ENCODE measurements at places on chromosomes 7 and 10. TPM values are rescaled to one million over a fixed set of nuclear protein-coding genes. Genes with fewer than 3 reads are reported as not detected.

The LRRC17 gene
- total RNA-seq: 0.63 TPM

- H3K36me3 ChIP-seq: no peaks in the 10 kb centered on the region
- peaks cover 4% of the 10 kb centered on the region for H3K27me3 ChIP-seq
- peak overlapping the region; percentile 15 for H3K27ac ChIP-seq
- no peak overlapping the region for H3K4me3 ChIP-seq
- no peak for DNase-seq
- peaks cover 56% of the 10 kb centered on the region for H3K4me1 ChIP-seq
Observed at GRCh38 chr7:151432658-151433521, 7.1 kb downstream of the CRYGN start.

- H3K4me3 ChIP-seq: no peak overlapping the region
- no peaks in the 10 kb centered on the region for H3K4me1 ChIP-seq
- H3K27ac ChIP-seq: no peak overlapping the region
- no peaks in the 10 kb centered on the region for H3K27me3 ChIP-seq
Observed at GRCh38 chr10:98967601-98968000, 268.1 kb downstream of the HPSE2 start.

The CREB5 gene
- total RNA-seq: 7.0 TPM

DNA sequence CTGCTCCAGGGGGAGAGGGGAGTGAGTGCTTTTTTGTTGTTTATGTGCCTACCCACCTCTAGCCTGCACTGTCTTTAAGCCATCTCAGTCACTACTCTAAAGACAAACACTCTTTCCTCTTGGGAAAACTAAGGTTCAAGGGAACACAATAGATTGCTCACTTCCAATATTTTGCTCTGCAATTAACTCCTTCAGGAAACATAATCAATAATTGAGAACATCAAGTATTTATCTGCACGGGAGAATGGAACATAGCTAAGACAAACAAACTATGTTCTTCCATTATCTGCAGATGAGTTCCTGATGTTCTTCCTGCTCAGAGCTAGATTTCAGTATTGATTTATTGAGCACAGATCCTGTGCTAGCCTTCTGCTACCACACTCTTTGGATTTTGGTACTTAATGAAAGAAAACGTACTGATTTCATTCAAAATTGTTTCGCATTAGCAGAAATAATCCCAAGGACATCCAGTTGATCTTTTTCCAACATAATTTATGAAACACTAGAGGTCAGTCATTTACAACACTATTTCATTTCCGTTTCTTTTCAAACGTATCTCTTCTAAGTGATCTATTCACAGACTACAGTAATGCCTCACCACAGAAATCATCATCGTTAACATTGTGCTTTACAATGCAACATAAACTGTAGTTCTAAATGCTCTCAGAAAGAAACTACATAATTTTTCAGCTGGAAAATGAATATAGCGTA is 8.3 kb downstream of the NEBL start:
- peaks cover 2% of the 10 kb centered on the region for H3K27me3 ChIP-seq
- no peak overlapping the region for H3K27ac ChIP-seq
- DNase-seq: no peak
- H3K36me3 ChIP-seq: no peaks in the 10 kb centered on the region
- no peaks in the 10 kb centered on the region for H3K4me1 ChIP-seq

- H3K27ac ChIP-seq: no peak overlapping the region
- peak overlapping the region; percentile 13 for H3K4me3 ChIP-seq
- peak; percentile 35 for DNase-seq
- no peaks in the 10 kb centered on the region for H3K36me3 ChIP-seq
- peaks cover 13% of the 10 kb centered on the region for H3K4me1 ChIP-seq
- H3K27me3 ChIP-seq: no peaks in the 10 kb centered on the region
Observed at GRCh38 chr10:61896854-61897661, 4.4 kb upstream of the ARID5B start.

- no peaks in the 10 kb centered on the region for H3K4me1 ChIP-seq
- no peak overlapping the region for H3K27ac ChIP-seq
- H3K27me3 ChIP-seq: no peaks in the 10 kb centered on the region
- H3K4me3 ChIP-seq: no peak overlapping the region
Observed at GRCh38 chr10:73117976-73118743, 7.9 kb downstream of the NUDT13 start.

The SEC31B gene
- 32.6 TPM for total RNA-seq
